DMS79 (cell line): ENCODE measurements at places on chromosomes 1 and 21.

DNA sequence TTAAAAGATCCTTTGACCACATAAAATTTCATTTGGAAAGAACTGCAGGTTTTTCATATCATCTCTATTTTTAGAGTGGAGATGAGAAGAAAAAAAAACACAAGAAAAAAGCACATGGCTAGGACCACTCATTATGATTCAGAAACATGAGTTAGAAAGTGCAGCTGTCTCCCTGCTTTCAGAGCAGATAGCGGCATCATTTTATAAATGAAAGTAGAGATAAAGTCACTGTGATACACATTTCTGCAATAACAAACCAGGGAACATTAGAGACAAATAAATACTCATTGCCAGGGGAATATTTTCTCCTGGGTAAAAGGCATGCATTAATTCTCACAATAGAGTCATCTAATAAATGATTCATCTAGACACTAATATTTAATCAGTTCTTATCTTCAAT, 87.5 kb upstream of the PLPPR4 start:
- no peak for DNase-seq

GRCh38 chr1:203756036-203756435, 8.9 kb upstream of the LAX1 start:
- DNase-seq: no peak

GRCh38 chr1:66088787-66089186, 296.1 kb downstream of the PDE4B start:
- DNase-seq: no peak

DNA sequence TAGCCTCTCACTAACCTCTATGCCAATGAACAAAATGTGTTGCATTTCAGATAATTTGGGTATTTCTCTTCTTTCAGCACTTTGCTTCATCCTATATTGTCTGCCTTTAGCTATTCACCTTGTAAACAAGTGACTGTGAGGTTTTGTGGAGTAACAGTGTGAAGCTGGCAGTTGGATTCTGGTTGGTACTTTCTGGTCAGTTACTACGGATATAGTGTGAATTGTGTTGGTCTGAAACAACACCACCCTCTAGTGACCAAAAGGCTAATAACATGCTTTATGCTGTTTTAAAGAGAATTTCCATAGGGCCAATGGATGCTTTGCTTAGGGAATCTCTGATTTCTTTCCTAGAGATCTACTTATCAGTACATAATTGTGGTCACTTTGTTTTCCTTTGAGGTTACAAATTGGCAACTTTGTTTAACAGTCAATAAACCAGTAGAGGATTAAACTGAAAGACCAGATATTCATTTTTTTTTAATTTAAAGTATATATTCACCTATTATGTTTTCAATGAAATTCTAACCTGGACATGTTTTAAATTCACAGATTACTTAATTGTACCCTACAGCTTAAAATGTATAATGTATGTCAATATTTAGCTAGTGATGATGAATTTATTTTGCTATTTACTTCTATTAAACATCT, 2.5 kb upstream of the PTGER3 start:
- DNase-seq: peak; percentile 31

DNA sequence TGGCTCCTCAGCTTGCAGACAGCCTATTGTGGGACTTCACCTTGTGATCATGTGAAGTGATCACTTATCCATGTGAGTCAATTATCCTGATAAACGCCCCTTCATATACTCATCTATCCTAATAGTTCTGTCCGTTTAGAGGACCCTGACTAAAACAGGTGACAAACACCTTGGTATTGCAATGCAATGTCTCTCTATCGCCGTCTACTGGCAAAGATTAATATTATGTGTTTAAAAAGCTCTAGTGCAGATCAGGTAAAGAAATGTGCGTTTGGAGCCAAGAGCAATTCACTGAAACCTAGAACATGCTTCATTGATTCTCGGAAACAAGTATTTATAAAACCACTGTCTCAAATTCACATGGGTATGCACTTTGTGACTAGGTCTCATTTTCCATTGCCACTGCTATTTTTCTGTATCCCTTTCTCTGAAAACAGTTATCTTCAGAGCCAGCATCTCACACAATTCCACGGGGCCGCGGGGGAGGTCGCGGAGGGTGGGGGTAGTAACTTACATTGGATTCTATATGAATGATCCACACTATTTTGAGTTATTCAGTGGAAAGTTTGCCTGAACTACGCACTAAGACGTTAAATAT, 554.6 kb upstream of the NCAM2 start:
- DNase-seq: no peak

DNA sequence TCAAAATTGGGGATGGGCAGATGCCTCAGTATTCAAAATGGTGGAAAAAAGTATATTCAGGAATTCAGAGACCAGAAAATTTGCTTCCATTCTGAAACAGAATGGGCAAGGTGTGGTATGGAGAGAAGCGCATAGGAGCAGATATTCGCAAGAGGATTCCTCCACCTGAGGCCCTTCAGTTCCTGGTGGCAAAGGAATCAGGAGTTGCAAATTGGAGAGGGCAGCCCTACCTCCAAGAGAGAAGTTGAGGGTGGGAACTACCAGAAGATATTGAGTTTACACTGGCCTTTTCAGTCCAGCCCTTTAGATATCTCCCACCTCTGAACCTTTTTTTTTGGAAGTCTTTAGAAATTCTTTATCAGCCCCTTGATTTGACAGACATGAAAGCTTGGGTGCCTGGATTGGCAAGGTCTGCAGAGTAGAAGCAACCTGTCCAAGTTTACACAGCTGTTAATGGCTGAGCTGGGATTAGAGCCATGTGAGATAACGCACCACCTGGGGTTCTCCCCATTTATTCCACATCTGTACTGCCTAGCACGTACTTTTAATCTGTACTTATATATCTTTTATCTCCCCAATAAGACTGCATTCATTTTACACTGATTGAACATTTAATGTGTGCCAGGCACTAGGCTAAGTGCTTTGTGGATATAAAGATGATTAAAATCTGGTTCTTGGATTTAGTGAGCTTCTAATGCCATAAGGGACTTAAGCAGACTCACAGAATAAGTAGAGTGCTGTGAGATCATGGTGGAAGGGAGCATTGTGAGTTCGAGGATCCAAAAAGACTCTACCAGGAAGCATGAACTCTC, 99.5 kb downstream of the NGF start:
- DNase-seq: no peak

DNA sequence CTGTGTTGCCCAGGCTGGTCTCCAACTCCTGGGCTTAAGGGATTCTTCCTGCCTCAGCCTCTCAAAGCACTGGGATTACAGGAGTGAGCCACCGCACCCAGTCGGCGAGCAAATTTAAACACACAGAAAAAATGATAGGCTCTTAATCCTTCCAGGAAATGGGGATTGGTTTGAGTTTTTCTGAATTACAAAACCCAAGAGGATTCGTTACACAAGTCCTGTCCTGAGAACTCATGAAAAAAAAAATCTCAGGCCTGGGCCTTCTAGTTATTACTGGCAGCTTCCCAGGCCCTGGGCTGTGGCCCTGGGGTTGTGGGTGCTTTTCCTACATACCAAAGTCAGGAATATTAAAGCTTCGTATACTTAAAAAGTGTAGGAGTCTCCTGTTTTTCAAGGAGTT, 6.3 kb upstream of the IFNGR2 start:
- no peak for DNase-seq

DNA sequence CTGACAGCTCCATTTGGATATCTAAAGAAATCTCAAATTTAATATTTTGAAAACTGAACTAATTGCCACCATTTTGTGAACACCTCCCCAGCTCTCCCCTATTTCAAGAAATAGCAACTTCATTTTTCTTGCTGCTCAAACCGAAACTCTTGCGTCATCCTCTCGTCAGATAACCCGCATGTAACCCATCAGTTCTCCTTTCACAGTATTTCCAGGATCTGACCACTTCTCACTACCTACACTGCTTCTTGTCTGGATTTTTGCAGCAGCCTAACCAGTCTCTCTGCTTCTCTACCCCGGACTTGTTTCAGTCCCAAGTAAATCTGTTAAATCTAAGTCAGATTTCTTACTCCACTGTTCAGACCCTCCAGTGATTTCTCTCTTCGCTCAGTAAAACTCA, 75.6 kb downstream of the MTR start:
- no peak for DNase-seq

GRCh38 chr1:65253800-65254319, 55.5 kb upstream of the DNAJC6 start:
- no peak for DNase-seq

GRCh38 chr1:169585181-169585580, 1.1 kb downstream of the F5 start:
- no peak for DNase-seq

GRCh38 chr1:68495968-68496679, 758 bp downstream of the DEPDC1 start:
- no peak for DNase-seq

DNA sequence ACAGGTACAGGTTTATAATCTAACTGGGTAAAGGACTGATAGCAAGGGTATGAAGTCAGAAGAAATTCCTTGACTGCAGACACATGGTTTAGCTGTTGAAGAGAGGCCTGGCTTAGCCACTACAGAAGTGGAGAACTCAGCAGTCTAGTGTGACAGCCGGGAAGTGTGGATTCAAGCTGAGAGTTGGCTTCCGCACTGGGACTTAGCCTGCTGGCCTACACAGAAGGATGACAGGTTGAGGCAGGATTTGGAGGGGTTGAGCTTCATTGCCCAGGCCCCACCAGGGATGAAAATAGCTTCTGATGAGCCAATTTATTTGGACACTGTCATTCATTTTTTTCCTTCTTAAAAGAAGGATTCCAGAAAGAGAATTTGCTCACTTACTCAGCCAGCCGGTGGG, 284.4 kb downstream of the PCP4 start:
- DNase-seq: no peak

GRCh38 chr1:151311589-151312331, 15.5 kb downstream of the PI4KB start:
- DNase-seq: no peak

DNA sequence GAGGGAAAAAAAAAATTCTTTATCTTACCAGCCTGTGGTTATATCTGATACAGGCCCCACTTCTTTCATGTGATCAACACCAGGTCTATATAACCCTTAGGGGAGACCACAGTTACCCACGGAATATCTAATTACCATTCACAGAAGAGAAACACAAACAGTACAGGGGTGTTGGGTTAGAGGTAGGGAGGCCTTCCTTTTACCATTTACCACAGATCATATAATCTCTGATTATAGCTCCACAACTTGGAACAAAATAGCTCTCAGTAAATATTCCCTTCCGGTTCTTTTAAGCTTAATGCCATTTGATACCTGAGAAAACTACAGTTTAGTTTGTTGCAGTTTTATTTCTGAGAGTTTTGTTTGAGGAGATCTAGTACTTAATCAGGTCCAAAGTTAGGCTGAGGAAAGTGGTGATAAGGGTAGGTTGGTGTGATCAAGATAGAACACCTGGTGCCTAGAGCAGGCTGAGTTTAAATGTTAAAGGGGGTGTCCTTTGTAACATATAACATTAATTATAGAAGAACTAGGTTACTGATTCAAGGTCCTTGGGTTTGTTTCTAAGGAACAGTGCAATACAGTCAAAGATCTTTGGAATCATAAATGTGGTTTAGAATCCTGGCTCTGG, 14.1 kb downstream of the EPB41 start:
- DNase-seq: no peak

DNA sequence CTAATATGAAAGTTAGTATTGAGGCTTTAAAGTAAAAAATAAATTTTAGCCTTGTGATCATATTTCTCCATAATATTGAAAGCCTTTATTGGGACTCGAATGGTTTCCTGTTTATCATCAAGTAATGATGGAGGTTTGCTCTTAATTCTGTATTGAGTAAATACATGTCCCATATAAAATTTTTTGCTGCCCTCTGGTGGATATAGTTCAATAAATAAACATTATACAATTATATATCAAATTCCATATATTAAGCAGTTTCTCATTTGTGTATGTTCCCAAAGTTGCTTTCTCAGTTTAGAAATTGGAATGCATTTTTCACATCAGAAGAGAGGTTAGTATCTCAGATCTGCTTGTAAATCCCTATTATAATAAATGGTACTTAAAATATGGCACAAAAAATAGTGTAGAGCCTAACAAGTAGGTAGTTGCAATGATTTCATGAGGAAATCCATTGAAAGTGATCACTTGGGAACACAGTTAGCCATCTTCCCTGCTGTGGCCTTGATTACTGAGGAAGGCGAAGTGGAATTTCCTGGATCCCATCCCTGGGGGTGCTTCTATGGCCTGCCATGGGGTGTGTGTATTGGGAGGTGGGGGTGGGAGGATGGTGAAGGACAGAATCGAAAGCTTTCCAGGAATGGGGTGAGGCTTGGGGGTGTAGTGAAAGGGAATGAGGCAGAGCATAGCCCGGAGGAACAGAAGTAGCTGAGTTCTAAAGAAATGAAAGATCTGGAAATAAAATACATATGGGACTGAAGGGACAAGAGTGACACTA, 84.1 kb upstream of the C21orf91 start:
- peak; percentile 25 for DNase-seq

DNA sequence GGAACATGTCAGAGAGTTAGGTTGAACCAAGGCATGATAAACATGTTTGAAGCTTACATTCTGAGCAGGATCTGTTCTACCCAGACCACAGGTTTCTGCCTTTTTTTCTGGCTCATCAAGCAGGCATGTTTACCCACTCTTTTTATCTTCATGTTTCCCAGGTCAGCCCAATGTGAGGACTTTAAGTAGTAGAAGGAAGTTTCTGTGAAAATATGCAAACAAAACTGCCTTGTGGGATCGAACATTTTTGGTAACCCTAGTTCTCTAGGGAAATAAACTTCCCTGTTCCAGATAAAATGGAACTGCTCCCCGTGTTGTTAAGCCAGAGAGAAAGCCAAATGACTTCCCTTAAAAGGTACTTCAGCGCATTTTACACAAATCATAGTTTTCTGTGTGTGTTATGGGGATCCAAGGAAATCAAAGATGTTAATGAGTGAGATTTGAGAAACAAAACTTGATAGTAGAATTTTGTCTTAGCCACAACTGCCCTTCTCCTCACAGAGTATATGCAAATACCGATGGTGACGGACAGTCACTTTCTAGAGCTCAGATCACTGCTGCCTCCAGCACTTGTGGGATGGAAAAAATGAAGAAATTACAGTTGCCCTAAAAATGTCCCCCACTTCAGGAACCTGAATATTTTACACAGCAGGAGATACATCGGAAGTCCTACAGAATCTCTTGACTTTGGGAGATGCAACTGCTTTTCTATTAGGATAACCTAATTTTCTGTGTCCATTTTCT, 765 bp upstream of the HIPK1 start:
- DNase-seq: no peak

DNA sequence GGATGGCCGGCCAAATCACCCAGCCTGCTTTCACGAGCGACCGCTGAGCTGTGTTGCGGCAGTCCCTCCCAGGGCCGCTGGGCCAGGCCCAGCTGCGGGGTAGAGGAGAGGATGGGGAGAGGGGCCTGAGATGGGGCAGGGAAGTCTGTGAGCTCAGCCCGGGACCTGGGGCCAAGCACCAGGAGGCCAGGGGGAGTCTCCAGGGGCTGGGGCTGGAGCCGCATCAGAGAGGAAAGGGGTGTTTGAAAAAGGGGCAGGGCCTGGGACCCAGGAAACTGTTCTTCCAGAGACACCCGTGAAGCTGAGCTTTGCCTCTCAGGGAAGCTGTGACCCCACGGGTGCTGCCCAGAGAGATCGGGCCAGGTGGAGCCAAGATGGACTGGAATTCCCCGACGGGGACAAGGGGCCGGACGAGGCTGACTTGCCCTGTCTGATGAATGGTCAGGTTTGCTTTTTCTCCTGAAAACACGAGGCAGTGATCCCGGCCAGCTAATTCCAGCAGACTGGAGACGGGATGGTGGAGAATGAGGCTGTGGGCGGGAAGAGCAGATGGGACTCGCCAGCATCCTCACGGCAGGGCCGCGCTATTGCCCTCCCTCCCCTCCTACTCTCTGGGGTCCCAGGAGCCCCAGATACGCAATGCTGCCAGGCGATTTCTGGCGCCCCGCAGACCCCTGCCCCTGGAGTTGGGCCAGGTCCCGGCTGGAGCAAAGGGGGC, 40.3 kb upstream of the COL18A1 start:
- no peak for DNase-seq
